ENCODE measurements at places on chromosomes 16 and 17.
A peak's percentile ranks its signal among the peaks of the same experiment; 100 is the strongest.

GRCh38 chr17:55090079-55090492 is 121.5 kb downstream of the STXBP4 start:
- peak; percentile 65 for DNase-seq

DNA sequence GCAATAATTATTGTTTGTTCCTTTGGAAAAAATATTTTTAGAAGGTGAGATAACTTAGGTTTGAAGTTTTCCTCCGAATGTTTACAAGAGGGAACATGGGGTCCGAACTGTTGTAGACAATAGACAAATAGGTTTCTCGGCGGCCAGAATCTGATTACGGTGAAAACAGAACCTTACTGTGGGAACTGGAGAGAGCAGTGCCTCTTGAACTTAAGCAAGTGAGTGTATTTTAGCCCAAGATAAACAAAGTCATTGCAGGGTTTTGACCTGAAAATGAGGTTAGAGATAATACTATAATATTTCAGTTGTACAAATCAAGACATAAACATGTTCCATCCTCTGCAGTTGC is 134.7 kb downstream of the ABCA8 start:
- no peak for DNase-seq

DNA sequence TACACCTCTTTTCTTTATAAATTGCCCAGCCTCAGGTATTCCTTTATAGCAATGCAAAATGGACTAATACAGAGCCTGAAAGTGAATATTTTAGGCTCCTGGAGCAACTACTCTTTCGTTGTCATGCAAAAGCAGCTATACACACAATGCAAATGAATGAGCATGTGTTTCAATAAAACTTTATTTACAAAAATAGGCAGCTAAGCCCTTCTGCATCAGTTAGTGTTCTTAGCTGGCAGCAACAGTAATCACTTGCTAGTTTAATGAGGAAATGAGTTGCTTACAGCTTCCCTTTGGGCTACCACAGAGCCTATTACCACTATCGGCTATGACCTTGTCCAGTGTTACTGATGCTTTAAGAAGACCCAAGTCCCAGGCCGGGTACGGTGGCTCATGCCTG is 402.9 kb downstream of the XYLT1 start:
- DNase-seq = no peak

GRCh38 chr16:8812162-8812843 is 14.7 kb downstream of the PMM2 start:
- DNase-seq = no peak

DNA sequence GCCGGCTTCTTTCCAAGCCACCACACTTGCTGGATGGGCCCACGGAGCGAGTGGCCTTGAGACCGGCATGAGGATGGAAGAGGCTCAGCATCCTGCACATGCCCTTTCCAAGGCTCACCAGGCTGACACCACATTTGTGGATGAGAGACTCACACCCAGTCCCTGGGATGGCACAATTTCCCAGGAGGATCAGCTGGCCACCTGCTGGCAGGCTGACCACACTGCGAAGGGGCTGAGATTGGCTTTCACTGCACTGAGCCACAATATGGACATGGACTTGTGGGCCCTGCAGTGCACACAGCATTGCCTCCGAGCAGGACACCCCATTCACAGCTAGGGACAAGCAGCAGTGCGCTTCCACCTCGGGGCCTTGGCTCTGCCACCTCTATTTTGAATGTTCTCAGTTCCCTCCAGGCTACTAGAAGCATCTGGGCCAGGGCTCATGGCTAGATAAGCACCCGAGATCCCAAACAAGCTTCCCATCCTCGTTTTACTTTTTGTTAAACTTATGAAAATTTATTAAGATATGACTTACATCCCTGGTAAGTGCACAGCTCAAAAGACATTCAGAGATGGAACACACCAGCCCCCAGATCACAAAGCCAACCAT is 25.3 kb upstream of the KSR1 start:
- DNase-seq = no peak

GRCh38 chr16:53672461-53672860 is 31.2 kb downstream of the RPGRIP1L start:
- DNase-seq = no peak

GRCh38 chr17:29665481-29665810 is 42.7 kb upstream of the CORO6 start:
- no peak for DNase-seq

- no peak for DNase-seq
Measured at GRCh38 chr17:66714046-66715023, 120.6 kb upstream of the CACNG5 start.

All from CD4-positive, alpha-beta T cell treated with Interleukin-12 subunit alpha and Interleukin-12 subunit beta, for 1 hour (primary cell).